ENCODE measurements at places on chromosomes 2 and 18.

GRCh38 chr2:232700154-232700553 lies 3.0 kb downstream of the GIGYF2 start:
- DNase-seq: no peak

DNA sequence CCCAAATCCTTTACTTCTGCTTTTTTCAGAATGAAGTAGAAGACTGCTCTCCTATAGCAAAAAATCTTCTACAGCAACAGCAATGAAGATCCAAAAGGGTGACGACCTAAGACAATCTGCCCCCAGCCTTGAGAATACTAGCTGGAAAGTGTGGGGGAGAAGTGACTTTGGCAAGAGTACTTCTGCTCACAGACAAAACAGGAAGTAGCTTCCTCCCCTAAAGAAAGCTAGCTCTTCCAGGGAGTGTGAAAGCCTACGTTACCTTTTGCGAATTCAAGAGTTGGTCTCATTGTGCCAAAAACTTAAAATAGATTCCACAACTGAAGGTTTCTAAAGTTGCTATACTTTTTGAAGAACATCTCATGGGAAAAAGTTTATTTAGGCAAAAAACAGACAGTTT lies 1069.2 kb upstream of the CHAC2 start:
- DNase-seq: no peak

DNA sequence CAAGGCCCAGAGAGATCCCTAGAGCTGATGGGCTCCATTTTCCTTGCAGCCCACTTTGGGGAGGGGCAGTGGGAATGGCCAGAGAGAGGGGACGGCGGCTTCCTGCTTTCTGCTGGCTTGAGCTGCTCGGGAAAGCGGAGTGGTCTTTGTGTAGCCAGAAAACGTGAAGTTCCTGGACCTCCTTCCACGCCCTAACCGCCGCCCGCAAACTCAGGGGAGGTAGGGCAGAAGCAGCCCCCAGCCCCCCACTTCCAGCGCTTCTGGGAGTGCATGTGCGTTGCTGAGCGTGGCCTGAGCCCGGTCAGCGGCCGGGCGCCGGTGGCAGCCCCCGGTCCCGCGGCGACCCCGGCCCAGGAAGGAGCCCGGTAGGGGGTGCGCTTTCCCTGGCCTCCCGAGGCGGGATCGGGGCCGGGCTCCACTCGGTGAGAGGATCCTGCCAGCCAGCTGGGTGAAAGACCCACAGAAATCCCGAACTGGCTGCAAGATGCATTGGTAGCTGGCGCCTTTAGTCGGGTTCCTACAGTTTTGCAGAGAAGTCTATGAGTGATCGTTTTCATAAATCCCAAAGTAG lies 25.3 kb upstream of the BOD1L2 start:
- DNase-seq: no peak

- no peak for DNase-seq
These were observed 684.4 kb upstream of the SALL3 start for GRCh38 chr18:78295262-78295661.

DNA sequence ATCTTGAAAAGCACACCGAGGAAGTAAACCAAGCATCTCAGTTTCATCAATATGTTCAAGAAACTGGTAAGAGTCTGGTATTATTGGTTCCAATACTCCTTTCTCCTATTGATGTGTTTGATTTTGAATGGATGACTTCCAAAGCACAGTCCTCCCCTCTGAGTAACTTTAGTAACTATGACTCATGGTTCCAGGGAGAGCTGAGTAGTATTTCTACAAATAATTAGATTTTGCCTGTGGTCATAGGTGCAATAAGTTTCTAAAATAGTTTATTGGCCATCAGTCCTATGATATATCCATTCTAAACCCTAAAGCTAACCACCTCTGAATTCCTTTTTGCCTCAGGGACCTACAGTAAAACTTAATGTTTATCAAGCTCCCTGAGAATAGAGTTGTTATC lies 352.4 kb downstream of the XIRP2 start:
- no peak for DNase-seq

GRCh38 chr18:50559752-50560680 lies at the start of gene MAPK4:
Gene MAPK4 (plus strand): TSS chr18:50560087. CDS start chr18:50663959, 103,872 bp downstream.
- no peak for DNase-seq

DNA sequence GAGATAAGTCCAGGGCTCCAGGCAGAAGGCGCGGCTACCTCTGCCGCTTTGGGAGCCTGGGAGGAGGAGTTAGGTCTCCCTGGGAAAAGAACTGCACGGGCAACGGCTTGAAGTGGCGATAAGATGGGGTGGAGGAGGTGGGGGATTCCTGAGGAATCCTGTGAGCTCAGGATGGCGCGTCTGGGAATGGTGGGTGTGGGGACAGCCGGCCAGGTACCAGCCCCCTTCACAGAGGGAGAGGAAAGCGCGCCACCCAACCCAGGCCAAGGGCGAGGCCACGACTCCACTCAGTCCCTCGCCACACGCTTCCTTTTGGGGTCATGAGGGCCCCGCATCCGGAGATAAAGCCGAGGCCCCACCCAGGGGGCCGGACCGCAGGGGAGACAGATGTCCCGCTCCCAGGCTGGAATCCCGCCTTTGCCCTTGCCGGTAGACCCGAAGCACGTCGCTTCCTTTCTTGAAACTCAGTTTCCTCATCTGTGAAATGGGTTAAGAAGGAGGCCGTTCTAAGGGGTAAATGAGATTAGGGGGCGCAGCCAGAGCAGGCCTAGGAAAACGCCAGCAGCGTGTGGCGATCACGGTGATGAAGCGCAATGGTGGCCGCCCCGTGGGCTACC lies 1.7 kb upstream of the CTDSP1 start:
- no peak for DNase-seq

GRCh38 chr2:162564140-162564539 lies 220.2 kb downstream of the GCA start:
- DNase-seq: no peak

All from AG09309 (cell line).